Stimulated activated effector memory CD8-positive, alpha-beta T cell treated with anti-CD3 and anti-CD28 coated beads, Interleukin-12 subunit alpha, Interleukin-12 subunit beta, amount 100 ng/mL, for 72 hours (primary cell): ENCODE measurements at places on chromosomes 13 and 19.

- no peak for DNase-seq
Observed at GRCh38 chr13:95185851-95186250, 115.4 kb downstream of the ABCC4 start.

DNA sequence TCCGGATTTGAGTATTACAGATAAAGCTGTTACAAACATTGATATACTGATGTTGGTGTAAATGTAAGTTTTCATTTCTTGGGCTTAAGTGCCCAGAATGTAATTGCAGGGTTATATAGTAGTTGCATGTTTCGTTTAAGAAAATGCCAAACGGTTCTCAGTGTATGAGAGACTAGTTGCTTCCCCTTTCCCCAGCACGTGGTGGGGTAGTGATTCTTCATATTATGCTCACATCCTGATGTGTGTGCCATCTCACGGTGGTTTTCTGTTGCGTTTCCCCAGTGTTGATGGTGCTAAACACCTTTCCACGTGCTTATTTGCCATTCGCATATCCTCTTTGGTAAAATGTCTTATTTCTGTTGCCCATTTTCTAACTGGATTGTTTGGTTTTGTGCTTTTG is 34.7 kb upstream of the F7 start:
- no peak for DNase-seq

DNA sequence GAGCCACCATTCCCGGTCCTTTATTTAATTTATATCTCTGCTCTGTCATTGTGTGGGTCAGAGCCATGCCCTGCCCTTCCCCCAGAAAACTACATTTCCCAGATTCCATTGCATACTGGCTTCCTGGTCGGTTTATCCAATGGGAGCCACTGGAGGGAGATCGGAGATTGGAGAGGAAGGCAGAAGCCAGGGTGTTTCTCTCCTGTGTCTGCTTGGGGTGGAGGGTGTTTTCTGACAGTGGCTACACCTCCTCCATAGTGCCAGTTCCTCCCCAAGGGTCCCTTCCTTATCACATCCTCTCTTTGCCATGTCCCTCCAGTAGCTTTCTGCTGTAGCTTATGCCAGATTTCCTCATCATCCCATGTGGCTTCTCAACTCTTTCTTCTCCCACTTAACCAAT is 19.0 kb downstream of the OLFM2 start:
- no peak for DNase-seq

DNA sequence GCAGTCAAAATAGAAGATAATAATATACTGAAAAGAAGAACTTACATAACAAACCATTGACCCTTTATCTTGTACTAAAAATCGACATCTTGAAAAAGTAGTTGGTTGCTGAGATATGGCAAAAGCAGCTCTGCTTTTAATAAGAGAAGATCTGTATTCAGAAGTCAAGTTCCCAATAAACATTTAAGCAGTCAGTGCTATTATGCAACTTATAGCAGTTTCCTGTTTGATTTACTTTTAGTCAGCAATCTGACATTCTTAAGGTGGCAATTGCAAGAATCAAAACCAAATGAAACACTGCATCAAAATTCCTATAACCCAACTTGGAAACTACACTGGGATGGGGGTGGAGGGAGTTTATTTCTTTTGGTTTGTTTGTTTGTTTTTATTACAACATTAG is 165.5 kb downstream of the TBC1D4 start:
- no peak for DNase-seq

GRCh38 chr13:20402881-20403280 is 122.8 kb downstream of the CRYL1 start:
- no peak for DNase-seq

- DNase-seq: no peak
Observed at GRCh38 chr13:95659500-95659899, 15.0 kb upstream of the DZIP1 start.

GRCh38 chr19:50555033-50555432 is 13.2 kb downstream of the LRRC4B start:
- no peak for DNase-seq

DNA sequence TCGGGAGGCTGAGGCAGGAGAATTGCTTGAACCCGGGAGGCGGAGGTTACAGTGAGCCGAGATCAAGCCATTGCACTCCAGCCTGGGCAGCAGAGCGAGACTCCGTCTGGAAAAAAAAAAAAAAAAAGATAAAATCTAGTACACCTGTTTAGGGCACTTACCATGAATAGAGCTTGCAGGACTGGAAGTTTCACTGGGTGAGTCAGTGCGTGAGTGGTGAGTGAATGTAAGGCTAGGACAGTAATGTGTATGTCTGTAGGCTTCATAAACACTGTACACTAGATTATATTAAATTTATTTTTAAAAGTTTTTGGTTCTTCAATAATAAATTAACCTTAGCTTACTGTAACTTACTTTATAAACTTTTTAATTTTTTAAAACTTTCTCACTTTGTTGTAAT is 22.9 kb downstream of the PPP5C start:
- DNase-seq: no peak

GRCh38 chr13:34430294-34430693 is 511.8 kb upstream of the NBEA start:
- no peak for DNase-seq

DNA sequence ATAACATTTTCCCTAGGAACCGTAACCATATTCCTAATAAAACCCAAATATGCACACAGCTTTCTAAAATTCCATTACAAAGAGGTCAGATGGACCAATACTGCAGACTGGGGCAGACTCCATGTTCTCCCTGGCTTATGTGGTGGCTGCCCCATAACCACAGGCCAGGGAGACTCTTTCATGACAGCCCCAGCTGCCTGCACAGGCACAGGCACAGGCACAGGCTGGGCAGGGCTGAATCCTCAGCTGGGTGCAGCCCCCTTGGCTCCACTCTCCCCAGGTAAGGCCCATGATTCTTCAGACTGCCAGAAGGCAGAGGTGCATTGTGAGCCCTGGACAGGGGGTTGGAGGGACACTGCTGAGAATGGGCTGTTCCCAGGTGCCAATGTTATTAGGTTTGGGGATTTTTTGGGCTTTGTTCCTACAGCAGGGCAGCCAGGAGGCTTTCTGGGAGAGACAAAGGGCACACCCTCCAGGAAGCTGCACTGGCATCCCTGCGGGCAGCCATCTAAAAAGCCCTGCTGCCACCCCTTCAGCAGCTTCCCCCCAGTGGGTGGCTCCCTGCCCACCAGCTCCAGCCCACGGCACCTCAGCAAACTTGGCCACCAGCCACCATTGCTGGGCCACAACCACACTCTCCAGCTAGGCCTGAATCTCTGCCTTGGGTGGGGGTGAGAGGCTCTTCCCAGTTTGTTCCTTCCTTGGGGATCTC is 20.0 kb downstream of the DOCK9 start:
- no peak for DNase-seq

- DNase-seq: no peak
Observed at GRCh38 chr19:8641908-8642547, 11.6 kb downstream of the NFILZ start.

GRCh38 chr19:35731353-35731752 is 10.9 kb downstream of the IGFLR1 start:
- no peak for DNase-seq

GRCh38 chr13:41942462-41943094 is 18.3 kb downstream of the VWA8 start:
- DNase-seq: no peak

DNA sequence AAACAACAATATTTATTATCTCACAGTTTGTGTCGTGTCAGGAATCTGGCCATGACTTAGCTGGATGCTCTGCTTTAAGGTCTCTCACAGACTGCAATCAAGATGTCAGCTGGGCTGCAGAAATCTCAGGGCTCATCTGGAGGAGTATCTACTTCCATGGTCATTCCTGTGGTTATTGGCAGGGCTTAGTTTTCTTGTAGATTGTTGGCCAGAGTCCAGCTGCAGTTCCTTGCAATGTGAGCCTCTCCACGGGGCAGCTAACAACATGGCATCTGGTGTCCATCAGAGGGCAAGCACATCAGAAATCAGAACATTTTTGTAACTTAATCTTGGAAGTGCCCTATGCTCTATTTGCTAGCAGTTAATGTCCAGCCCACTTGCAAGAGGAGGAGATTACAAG is 45.7 kb upstream of the TDRD3 start:
- no peak for DNase-seq

DNA sequence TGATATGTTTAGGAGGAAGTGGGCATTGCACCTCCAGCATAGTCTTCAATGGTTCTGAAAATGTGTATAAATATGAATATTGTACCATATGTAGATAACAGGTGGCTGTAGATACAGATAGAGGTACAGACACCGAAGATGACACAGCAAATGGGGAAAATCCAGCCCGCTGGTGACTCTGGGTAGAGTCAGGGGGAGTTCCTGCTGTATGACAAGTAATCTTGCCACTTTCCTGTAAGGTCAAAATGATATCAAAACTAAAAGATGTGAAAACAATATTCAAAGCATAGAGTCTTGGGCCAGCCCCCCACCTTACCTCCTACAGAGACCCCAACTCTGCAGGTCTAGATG is 17.8 kb downstream of the C2CD4C start:
- DNase-seq: no peak

GRCh38 chr19:12230751-12231733 is 63.6 kb downstream of the ZNF44 start:
- no peak for DNase-seq

- no peak for DNase-seq
Observed at GRCh38 chr19:15448778-15449619, 757 bp downstream of the WIZ start.

- no peak for DNase-seq
Observed at GRCh38 chr13:51322826-51323225, 16.7 kb upstream of the SERPINE3 start.

DNA sequence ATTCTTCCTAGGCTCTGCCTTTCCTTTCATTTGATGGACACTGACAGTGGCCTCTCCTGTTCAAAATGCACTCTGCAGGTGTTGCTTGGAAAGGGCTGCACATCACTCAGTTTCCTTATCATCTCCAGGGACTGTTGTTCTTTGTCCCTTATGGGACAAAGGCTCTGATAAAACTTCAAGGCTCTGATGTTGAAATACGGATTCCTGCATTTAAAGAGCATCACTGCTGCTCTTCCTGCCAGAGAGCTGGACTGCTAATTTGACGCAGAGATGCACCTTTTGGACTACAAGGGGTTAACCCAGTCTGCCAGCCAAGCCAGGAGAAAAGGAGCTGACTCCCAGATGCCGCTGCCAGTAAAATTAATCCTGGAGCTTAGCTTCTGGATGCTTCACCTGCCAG is 952.1 kb downstream of the DIAPH3 start:
- DNase-seq: no peak

DNA sequence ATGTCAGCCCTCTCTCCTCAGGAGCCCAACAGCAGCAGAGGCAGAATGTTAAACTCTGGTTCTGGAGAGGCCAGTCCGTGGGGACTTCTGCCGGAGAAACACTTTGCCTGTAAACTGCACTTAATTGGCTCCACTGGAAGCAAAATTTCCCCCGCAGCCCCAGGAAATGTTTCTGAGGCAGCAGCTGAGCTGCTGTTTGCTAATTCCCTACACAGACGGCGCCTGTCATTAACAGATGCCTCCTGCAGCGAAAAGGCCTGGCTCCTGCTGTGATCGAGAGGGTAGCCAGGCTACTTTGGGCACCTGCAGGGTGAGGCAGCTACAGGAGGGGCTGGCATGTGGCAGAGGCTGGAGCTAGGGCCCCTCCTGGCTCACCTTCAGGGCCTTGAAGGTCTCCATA is 5.2 kb upstream of the TM6SF2 start:
- no peak for DNase-seq

- no peak for DNase-seq
Observed at GRCh38 chr19:9461938-9462337, 26.6 kb upstream of the ZNF266 start.

GRCh38 chr13:95335667-95336066 is 34.4 kb upstream of the ABCC4 start:
- no peak for DNase-seq
